ENCODE measurements at places on chromosomes 7 and 10. TPM values are rescaled to one million over a fixed set of nuclear protein-coding genes. Genes with fewer than 3 reads are reported as not detected.

- DNase-seq, result no peak
Observed at GRCh38 chr7:152866791-152867501, 107.4 kb downstream of the ACTR3B start.

GRCh38 chr10:53645951-53646350 lies 873.4 kb upstream of the MBL2 start:
- no peak for DNase-seq

- DNase-seq, result no peak
Observed at GRCh38 chr7:106493041-106493731, 167.8 kb downstream of the CCDC71L start.

The ABHD11 gene
- polyA plus RNA-seq, result 15.2 TPM

The OR2A42 gene
- polyA plus RNA-seq, result not detected

The TES gene
- polyA plus RNA-seq, result 142 TPM

DNA sequence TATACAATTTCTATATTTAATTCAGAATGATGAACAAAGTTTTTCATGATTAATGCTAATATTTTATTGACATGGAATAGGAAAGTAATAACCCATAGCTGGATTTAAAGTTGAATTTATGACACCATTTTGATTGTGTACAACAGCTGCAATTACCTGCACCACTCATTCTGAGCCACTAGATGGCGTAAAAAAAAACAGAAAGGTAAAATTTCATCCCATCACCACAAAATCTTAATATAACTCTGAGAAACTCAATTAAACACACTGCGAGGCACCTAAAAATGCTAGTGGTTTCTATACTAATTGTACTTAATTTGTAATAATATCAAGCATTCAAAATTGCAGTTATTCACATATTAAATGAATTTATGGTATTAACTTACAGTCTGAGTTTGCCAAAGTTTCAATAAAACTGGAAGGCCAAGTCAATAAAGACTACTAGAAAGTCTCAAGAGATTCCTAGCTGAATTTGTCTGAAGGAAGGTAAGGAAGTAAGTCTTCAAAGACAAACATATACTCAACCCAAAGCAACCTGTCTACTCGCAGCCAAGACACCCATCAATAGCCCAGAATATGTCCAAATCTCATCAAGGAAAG lies 182.5 kb downstream of the SKAP2 start:
- no peak for DNase-seq

DNA sequence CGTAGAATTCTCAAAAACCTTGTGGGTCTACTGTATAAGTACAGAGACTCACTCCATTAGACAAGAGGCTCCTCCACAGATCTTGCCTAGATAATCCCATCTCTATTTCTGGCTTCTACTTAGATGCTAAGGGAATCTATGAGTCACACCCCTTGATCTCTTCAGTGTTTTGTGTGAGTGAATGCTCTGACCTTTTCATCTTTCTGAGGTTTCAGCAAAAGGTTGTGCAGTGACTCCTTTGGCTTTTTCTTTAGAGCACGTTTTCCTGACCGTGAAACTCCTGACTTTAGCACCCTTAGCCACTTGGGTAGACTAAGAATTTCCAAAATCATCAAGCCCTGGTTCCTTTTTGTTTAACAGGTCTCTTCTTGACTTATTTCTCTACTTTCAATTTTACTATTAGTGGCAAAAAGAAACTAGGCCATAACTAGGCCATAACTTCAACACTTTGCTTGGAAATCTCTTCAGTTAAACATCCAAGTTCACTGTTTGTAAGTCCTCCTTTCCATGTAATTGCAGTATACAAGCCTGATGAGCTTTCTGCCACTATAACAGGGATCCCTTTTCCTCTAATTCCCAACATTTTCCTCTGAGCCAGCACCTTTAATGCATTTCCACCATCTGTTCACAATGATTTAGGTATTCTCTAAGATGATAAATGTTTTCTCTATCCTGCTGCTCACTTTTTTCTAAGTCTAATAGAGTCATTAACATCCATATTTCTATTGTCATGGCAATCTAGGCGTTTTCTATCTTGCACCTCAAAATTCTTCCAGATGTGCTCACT lies 19.4 kb downstream of the COPG2 start:
- DNase-seq, result no peak

GRCh38 chr7:131670406-131670805 lies 114.0 kb upstream of the PODXL start:
- no peak for DNase-seq

The TMEM225B gene
- polyA plus RNA-seq, result 0.23 TPM

DNA sequence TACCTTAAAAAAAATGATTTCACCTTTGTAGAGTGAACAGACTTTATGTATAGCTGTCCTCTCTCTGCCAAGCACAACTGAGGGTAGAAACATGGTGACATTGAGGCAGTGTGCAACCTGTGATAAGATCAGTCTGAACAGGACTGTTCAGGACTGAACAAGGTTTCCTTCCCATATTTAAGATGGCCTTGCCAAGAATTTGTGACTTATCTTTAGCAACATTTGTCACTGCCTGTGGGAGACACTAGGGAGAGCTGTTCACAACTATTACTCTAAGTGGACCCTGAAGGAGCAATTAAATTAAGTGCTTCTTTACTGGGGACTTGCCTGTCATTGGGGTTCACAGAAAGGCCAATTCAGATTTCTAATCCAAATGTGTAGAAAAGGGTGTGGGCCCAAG lies 6.7 kb downstream of the OR13A1 start:
- no peak for DNase-seq
